ENCODE measurements at places on chromosomes 16 and 17.
A peak's percentile ranks its signal among the peaks of the same experiment; 100 is the strongest.

DNA sequence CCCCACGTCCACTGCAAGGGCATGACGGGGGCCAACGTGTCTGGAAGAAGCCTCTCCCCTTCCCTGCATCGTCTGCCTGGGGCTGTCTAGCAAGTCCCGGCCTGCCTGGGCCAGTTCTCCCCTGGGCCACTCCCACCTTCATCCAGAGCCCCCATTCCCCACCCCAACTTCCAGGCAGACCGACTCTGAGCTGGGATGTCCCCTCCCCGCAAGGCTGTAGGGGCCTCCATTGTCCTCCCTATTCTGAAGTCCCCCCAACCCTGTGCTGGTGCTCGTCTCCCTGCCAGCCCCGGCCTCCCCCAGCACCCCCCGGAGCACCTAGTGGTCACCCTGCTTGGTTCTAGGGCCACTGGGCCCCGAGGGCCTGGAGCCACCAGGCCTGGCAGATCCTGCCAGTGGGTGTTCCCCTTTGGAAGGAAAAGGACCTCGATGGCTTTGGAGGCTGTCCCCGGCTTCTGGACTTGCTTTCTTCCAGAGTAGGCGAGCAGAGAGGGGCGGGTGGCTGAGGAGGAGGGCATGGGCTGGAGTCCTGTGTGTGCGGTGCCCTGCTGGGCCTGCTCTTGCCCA is 4.8 kb downstream of the GLIS2 start:
- DNase-seq: no peak

GRCh38 chr16:75495076-75495674 is at the start of gene CHST6:
TSS of gene CHST6 (minus strand) at chr16:75495441. CDS start at chr16:75479828, 15,613 bp downstream.
- DNase-seq: peak; percentile 32

DNA sequence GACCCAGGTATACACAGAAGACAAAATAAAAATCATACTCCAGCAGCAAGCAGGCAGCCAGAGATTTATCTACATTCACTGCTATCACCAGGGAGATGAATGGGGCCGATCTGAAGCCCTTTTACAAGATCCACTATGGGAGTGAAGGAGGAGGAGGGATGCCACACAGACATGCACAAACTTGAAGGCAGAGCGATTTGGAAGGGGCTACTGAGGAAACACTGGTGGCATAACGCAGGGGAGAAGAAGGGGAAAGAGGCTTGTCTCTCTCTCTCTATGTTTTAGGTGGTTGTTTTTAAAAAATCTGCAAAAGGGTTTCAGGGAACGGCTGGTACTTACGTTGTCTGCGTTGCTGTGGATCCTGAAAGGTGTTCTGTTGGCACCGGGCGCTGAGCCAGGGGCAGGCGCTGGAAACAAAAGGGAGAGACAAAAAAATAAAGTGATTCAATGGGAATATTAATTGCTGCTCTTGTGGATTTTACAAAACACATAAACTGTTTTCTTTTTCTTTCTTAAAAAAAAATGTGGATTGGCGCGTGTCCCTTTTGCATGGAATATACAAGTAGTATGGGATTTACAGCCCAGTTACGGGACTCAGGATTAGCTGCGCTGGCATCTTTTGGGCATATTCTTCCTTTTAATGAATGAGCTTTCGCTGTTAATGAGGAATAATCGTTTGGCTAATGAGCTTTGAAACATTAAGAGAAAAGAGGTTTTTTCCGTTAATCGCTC is 255.3 kb upstream of the PMFBP1 start:
- no peak for DNase-seq

GRCh38 chr17:56833057-56833808 is 487 bp downstream of the C17orf67 start:
- peak; percentile 38 for DNase-seq

- DNase-seq: no peak
Observed at GRCh38 chr17:81534157-81535006, 6.2 kb downstream of the FSCN2 start.

DNA sequence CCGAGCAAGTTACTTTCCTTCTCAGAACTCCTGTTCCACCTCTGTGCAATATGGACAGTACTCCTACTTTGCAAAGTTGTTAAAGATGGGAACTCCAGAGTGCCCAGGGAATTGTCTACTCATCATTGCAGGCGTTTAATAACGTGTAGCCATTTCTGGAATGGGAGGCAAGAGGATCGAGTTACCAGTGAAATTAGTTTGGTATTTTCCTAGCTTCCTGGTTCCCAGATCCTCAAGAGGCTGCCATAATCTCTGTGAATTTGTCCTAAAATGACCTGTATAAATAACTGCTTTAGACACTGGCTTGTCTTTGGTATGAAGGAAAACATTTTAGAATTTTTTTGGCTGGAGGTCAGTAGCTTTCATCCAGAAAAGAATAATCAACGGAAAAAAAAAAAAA is 27.7 kb downstream of the WWOX start:
- peak; percentile 79 for DNase-seq

DNA sequence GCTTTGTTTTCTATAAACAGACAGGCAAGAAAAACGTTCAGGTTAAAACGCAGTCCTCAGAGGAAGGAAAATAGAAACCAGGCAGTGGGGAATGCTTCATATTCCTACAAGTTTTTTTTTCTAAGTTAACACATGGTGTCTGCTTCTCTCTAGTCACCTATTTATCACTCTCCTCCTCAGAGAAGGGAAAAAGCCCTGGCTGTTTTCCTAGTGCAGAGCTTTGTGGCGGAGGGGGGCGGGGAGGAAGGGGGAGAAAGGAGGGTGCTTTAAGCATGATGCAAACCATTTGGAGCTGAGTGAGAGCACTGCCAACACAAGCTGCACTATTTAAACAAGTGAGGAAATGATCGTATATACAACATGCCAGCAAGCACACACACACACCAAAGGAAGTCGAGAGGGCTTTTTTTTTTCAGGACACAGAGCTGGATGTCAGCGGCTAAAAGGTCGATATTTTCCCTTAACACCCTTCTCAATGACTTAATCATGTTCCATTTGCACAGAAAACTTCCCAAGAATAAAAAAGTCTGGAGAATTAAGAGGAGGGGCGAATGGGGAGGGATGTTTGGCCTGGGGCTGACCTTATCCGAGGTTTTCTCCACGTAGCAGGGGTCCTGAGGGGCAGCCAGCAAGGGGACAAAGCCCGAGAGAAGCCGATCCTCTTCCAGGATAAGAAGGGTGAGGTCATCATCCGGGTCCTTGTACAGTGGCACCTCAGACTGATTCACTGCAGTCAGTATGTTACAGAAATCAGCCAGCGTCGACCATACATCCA is 117.4 kb downstream of the HIC1 start:
- peak; percentile 97 for DNase-seq

- peak; percentile 15 for DNase-seq
Observed at GRCh38 chr16:67022531-67023214, 6.3 kb upstream of the CBFB start.

GRCh38 chr17:18122990-18123753 is 14.6 kb downstream of the MYO15A start:
- DNase-seq: no peak

DNA sequence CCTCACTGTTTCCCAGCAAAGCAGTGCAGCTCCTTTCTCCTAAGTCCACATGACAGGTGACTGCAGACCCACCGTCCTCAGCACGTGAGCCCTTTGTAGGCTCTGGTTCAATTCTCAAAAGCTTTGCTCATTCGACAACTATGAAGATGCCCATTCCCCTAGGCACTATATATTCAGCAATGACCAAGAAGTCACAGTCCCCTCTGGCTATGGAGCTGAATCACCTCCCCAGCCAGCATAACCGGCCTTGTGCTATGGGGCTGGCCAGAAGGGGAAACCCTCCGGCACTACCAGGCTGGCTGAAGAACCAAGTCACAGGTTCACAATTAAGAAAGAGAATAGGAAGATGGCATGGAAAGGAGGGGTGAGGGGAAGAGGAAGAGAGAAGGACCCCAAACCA is 139.7 kb downstream of the WSCD1 start:
- DNase-seq: no peak

- no peak for DNase-seq
Observed at GRCh38 chr16:53453928-53454327, 19.7 kb downstream of the RBL2 start.

- DNase-seq: no peak
Observed at GRCh38 chr17:73350864-73351263, 39.1 kb upstream of the CDC42EP4 start.
